NCI-H2081 (cell line): ENCODE measurements at places on chromosomes 6 and 20.

- DNase-seq = no peak
Observed at GRCh38 chr20:23655491-23656211, 17.9 kb upstream of the CST3 start.

DNA sequence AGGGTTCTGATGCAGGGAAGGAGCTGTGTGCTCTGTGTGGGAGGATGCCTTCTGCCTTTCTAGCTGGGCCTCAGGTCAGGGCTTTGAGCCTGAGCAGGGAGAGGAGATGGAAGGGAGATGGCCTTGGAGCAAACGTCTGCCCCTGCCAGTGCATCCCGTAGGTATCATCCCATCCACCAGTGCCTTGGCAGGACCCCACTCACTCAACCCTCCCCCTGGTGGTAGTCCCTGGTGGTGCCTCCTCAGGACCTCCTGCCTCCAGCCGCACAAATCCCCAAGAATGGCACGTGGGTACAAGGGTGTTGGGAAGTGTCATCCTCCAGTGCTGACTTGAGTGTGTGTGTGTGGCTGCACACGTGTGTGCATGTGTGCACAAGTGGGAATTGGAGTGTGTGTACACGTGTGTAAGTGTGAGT lies 23.1 kb upstream of the MICB start:
- DNase-seq = no peak

- no peak for DNase-seq
Observed at GRCh38 chr6:165744555-165745228, 81.7 kb upstream of the PDE10A start.

DNA sequence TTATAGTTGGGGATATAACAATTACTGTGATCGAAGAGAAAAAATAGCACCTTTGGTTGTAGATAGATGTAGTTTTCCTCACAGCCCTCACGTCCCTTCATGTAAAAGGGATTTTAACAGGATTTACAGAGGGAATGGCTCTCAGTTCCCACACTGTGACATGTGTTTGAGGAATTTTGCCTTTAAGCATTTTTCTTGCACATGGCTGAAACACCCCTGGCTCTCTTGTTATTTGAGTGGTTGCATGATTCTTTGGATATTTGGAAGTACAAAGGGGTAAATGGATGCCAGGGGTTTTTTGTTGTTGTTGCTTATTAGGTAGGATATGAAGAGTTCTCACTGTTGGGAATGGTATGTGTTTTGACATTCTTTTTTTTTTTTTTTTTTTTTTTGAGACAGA lies 48.2 kb downstream of the JAG1 start:
- DNase-seq = no peak

DNA sequence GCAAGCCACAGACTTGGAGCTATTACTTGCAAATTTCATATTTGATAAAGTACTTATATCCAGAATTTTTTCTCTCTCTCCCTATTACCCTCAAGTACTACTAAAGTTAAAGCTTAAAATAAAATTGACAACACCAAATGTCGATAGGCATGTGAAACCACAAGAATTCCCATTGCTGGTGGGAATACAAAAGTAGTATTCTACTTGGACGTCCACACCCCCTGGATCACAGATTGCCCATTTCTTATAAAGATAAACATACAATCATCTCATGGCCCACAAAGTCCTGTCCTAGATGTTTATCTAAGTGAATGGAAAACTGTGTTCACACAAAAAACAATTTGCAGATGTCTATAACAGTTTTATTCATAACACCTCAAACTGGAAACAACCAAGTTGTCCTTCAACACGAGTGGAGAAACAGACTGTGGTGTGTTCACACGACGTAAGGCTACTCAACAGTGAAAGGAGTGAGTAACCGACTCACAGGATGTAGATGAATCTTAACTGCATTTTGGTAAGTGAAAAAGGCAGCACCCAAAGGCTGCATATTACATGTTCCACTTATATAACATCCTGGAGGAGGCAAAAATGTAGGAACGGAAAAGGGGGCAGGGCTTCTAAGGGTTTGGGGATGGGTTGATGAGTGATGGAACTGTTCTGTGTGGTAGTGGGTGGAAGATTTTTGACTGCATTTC lies 297.4 kb downstream of the THBS2 start:
- DNase-seq = no peak

DNA sequence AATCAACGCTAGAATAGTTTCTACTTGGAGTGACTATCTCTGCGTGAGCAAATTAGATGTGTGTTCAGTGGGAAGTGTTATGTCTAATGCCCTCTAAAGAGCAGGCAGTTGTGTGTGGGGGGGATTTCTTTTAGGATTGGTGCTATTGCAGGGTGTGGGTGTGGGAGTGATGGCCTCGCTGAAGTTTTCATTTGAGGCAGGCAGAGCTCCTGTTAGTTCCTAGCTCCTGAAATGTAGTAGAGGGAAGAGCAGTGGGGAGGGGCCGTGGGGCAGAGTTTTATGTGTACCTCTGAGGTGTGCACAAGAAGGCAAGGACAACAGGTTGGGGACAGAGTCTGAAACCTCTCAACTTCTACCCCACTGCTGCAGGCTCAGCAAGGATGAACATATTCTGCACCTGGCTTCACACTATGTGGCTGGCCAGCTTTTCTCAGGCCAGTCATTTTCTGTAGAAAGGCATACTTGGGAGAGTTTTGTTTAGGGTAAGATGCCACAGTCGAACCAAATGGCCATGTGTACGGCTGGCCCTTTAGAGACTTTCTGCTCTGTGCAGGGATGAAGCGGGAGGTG lies 229.2 kb upstream of the SUPT3H start:
- no peak for DNase-seq

DNA sequence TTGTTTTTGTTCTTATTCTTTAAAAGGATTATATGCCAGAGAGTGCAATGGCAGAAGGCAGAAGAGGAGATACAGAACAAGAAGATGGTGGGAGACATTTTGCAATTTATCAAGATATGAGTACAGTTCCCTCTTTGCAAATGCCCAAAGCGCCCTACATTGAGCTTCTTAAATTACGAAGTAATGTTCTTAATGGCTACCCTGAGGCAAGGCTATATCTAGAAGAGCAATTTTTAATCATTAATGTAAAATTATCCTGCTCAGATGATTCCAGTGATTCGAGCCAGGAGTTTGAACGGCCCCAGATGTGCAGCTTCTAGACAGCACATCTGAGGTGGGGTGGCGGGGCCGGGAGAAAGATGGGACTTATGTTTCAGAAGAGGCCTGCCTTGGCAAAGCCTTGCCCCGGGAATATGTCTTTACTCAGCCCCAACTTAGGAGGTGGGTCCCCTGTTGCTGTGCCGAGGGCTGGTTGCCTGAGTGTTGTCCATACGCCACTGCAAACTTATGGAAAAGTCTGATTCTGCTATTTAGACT lies 84.9 kb upstream of the MLN start:
- no peak for DNase-seq

GRCh38 chr6:63188828-63189227 lies 22.4 kb upstream of the FKBP1C start:
- DNase-seq = no peak

- DNase-seq = no peak
Observed at GRCh38 chr6:34514593-34515472, 41.3 kb downstream of the SPDEF start.

DNA sequence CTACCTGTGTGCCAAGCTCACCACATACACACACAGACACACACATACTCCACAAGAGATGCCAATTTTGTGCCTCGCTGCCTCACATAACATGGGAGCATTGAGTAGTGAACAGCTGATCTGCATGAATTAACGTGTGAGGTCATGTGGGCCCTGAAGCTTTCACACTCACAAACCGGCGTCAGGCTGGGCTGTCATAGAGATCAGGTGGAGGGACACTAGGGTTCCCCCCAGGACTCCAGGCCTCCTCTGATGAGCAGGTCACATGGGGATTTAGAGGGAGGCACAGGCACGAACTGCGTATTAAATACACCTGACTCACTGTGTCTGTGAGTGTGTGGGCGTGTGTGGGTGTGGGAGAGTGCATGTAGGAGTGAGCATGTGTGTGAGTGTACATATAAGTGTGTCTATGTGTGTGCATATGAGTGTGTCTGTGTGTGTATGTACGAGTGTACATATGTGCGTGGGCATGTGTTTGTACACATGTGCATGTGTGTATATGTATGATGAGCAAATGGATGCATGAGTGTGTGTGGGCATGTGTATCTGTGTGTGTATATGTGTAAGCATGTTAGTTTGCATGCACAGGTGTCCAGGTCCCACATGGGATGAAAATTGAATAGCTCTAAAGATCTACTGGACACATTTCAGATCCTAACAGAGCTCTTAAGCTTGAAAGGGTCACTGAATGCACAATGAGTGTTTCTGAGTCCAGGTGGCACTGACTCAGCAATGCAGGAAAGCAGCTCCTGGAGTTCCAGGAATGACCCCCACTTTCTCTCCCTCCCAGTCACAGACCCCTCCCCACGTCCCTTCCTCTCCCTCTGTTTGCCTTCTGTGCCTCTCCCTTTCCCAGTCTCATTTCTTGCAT lies 336.6 kb downstream of the PREX1 start:
- no peak for DNase-seq

- DNase-seq = no peak
Observed at GRCh38 chr20:32574296-32575226, 10.6 kb downstream of the NOL4L start.
